Activated T-cell treated with anti-CD3 and anti-CD28 coated beads, Interleukin-2, amount 50 U/mL, for 48 hours (primary cell): ENCODE measurements at places on chromosomes 12 and 14.

GRCh38 chr14:21227981-21228380 is 41.3 kb downstream of the HNRNPC start:
- no peak for DNase-seq

DNA sequence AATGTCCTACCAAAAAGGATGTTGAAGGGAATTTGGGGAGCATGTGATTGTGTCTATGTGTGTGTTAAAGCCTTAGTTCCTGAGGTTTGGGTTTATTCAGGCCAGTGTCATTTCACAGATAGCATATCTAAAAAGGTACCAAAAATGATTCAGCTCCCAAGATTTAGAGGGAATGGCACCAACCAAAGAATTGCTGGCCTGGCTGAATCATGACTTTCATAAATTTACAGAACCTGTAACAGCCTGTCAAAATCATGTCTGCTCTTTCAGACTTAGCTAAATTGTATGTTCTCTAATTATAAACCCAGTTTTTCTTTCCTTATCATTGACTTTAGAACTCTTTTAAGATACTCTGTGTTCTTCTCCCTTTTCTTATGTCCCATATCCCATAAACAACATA is 231.5 kb downstream of the NUBPL start:
- no peak for DNase-seq

DNA sequence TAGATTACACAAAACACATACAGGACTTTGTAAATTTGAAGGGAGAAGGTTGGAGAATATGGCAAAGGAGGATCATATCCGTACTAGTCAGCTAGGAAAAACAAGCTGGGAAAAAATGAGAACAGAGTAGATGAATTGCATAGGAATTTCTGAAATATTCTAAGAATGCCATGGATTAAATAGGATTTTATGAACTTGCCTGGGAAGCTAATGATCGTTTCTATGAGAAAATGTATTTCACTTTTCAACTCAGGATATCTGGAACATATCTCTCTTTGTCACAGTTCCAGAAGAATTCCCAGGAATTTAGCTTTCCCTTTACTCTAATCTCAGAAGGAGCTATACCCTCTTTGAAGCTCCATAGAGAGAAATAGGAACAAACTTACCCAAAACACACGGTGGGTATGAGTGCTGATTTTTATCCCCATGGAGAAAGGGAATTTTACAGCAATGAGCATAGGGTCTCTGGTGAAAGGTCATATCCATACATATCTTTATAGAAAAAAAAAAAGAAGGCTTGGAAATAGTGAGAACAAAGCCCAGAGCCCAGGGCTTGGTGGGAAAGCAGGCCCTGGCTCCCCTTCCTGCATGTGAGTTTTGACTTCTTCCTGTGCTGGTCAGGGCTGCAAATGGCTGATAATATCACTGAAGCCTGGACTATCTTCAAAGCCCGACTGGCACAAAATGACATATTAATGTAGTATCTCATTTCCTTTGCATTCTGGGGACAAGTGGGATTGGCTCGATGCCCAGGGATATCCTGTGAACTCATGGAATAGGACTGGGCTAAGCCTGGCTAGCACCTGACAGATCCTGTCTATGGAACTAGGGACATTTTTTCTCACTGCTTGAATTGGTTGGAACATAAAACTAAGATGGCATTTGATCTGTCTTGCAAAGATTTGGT is 136.3 kb downstream of the AEBP2 start:
- no peak for DNase-seq

DNA sequence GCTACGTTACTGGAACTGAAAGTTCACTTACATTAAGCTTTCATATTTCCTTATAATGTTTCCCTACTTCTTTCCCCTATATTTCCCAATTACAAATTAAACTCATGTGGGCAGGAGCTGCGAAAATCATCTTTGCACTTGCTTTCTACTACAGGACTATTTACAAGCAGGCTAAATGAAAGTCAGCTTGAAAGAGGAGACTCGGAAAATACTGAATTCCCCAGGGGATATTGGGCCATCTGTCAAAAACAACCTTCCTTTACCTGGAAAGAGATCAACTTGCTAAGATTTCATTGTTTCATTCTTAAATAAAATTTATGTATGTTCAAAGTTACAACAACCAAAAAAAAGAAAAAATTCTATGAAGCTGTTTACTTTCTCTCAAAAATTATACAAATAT is 92.8 kb upstream of the BBS10 start:
- DNase-seq, result no peak

- DNase-seq, result no peak
Measured at GRCh38 chr12:23423796-23424195, 525.7 kb downstream of the SOX5 start.

GRCh38 chr14:104938436-104938835 is 13.8 kb downstream of the PLD4 start:
- DNase-seq, result no peak

DNA sequence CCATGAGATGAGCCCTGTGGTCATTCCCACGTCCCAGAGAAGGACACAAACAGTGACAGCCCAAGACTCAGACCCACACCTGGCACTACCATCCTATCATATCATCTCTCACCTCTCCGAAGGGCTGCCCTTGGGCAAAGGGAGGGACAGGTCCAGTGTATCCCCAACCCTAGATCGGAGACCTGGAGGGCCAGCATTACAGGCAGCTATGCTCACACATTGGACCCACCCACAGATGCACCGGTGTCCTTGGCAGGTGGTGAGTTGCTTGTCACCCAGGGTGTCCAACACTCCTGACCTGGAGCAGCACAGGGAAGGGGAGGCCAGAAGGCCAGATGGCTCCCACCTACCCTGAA is 117.4 kb downstream of the DICER1 start:
- DNase-seq, result peak; percentile 2

GRCh38 chr12:52754135-52754534 is 23.0 kb downstream of the KRT76 start:
- no peak for DNase-seq

GRCh38 chr14:36747411-36748184 is 85.9 kb downstream of the PAX9 start:
- no peak for DNase-seq

DNA sequence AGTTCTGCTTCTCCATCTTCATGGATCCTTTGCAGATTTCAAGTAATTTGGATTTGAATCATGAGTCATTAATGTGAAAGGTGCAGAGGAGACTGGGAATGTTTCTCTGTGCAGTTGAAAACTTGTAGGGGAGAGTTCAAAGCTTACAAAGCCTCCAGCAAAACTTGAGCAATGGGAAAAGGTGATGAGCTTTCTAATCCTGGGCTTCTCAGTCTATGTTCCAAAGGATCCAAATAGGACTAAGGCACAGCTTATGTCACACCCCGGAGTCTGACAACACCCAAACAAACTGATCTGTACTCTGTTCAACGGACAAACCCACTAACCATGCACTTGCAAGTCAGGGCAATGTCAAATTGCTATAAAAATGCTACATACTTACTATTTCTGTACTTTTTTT is 134.8 kb downstream of the DUSP6 start:
- DNase-seq, result no peak

GRCh38 chr14:85853996-85854526 is 324.1 kb downstream of the FLRT2 start:
- DNase-seq, result no peak
